ENCODE measurements at places on chromosomes 4 and X.

DNA sequence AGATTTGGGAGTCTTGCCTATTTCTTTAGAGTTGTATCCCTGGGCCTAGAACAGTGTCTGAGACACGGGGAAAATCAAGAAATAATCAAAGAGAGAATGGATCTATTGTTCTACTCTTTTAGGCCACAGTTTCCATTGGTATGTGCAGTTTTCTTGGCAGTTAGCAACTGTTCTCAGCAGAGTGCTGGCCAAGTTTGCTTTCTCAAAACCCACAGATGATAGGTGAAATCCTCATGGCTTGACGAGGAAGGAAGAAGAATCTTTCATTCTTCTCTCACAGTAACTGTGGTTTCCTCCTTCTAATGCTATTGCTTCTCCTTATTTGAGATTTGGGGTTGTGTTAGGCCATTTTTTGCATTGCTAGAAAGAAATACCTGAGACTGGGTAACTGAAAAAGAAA lies 42.2 kb downstream of the AGA start:
- DNase-seq = no peak

DNA sequence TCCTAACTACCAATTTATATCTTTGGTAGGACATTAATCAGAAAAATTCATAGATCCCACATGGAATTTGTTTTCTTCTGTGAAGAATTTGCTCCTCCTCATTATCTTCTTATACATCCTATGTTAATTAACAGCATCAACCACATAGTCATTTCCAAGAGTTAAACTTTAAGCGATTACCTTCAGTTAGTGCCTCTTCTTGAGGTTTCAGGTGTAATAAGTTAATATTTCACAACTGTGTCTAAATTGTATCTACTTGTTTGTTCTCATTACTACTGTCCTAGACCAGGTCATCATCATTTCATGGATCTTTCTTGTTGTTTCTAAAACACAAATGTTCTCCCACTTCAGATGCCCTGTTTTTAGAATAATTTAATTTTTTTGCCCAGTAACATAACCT lies 457.9 kb downstream of the FAT4 start:
- DNase-seq = no peak

DNA sequence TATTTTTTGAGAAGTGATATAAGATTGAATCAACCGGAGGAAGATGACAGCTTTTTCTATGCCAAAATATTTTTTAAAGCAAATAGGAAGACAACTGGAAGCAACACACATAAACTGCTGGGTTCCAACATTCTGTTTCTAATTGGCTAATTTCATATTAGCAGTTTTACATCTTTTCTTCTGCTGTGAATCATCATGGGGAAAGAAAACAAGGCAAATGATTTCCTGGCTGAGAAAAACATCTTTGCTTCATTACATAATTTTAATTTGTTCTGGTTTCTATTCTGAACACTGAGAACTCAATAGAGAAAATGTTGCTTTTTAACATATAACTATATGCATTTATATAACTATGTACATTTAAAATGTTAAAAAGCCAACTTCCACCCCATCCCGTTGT lies 2518.5 kb downstream of the ARAP2 start:
- DNase-seq = no peak

DNA sequence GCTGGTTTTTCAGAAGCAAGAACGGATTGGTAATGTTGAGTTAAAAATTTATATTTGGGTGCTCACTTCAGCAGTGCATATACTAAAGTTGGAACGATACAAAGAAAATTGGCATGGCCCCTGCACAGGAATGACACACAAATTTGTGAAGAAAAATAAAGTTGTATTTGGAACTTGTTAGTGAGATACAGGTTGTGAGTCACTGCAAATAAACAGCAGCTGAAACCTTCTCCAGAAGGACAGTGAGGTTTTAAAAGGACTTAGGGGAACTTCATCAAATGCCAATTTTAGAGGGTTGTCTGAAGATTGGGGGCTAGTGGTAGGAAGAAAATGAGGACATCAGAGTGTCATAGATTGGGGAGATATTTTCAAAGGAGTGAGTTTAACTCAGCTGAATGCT lies 79.7 kb upstream of the ELOVL6 start:
- no peak for DNase-seq

GRCh38 chr4:41749631-41750039 lies 1.1 kb upstream of the PHOX2B start:
- no peak for DNase-seq

- no peak for DNase-seq
These were observed 11.2 kb upstream of the SCRG1 start for GRCh38 chr4:173410079-173410478.

GRCh38 chrX:41118156-41118555 lies 32.9 kb downstream of the USP9X start:
- peak; percentile 45 for DNase-seq

DNA sequence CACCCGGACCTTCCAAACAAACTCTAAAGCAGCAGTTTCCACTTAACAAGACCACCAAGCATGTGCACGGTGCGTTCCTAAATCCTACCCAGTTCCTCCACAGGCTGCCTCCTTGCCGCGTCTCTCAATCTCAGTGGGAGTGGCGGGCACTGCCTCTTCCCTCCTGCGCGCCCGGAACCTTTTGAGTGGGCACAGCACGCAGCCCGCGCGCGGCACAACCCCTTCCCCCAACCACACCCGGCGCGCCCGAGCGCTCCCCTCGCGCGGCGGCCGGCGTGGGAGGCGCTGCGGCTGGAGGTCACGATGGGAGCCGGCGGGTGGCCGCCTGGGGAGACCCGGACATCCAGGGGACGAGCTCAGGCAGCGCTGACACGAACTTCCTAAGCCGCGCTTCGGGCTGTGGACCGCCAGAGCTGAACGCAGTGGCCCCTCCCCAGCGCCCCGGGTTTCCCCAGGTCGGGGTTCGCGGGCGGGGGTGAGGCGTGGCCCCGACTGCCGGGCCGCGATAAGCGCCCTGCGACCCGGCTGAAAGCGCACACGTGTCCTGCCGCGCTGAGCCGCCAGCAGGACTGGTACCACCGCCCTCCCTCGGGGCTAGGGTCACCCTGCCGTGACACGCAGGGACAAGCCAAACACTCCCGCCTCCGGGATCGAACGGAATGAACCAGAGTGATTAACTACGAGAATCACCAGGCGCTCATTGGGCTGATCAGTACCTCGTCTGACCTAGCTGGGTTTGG lies at the start of gene ABCG2:
ABCG2 (minus strand) TSS at position 151 of the 740 bp plus-strand sequence. CDS start 18,644 bp downstream, outside the sequence.
- peak; percentile 65 for DNase-seq

Data from stimulated activated CD8-positive, alpha-beta memory T cell treated with anti-CD3 and anti-CD28 coated beads, Interleukin-4, amount 100 ng/mL, for 48 hours (primary cell).